ENCODE measurements at places on chromosomes 7 and 10. TPM values are rescaled to one million over a fixed set of nuclear protein-coding genes. Genes with fewer than 3 reads are reported as not detected.

- no peaks in the 10 kb centered on the region for H3K36me3 ChIP-seq
- H3K27me3 ChIP-seq = no peaks in the 10 kb centered on the region
- no peak overlapping the region for H3K4me3 ChIP-seq
- DNase-seq = no peak
These were observed 6.0 kb upstream of the TAS2R38 start for GRCh38 chr7:141979568-141979967.

GRCh38 chr10:12279281-12279680 is 70.1 kb upstream of the CAMK1D start:
- no peaks in the 10 kb centered on the region for H3K27me3 ChIP-seq
- no peaks in the 10 kb centered on the region for H3K36me3 ChIP-seq
- no peak for DNase-seq
- no peak overlapping the region for H3K4me3 ChIP-seq
- no peak overlapping the region for H3K27ac ChIP-seq

GRCh38 chr7:37173670-37174069 is 275.0 kb downstream of the ELMO1 start:
- H3K4me3 ChIP-seq = no peak overlapping the region
- no peak overlapping the region for H3K27ac ChIP-seq
- H3K27me3 ChIP-seq = no peaks in the 10 kb centered on the region
- peaks cover 4% of the 10 kb centered on the region for H3K36me3 ChIP-seq

The CDNF gene
- total RNA-seq = 2.9 TPM

The HECW1 gene
- 0.97 TPM for total RNA-seq

The TMEM176A gene
- total RNA-seq = 11.4 TPM

The GPR26 gene
- not detected for total RNA-seq

The CLCN1 gene
- 0.10 TPM for total RNA-seq

The CLRN3 gene
- not detected for total RNA-seq

GRCh38 chr10:4337563-4337962 is 488.4 kb upstream of the AKR1E2 start:
- H3K36me3 ChIP-seq = no peaks in the 10 kb centered on the region
- H3K27ac ChIP-seq = no peak overlapping the region
- H3K4me3 ChIP-seq = no peak overlapping the region
- H3K4me1 ChIP-seq = no peaks in the 10 kb centered on the region
- no peaks in the 10 kb centered on the region for H3K27me3 ChIP-seq

GRCh38 chr10:70782086-70782745 is 3.0 kb downstream of the TBATA start:
- no peak overlapping the region for H3K27ac ChIP-seq
- H3K27me3 ChIP-seq = no peaks in the 10 kb centered on the region
- DNase-seq = no peak
- no peaks in the 10 kb centered on the region for H3K36me3 ChIP-seq

- H3K27ac ChIP-seq = no peak overlapping the region
- no peaks in the 10 kb centered on the region for H3K27me3 ChIP-seq
- no peaks in the 10 kb centered on the region for H3K36me3 ChIP-seq
These were observed 566.6 kb downstream of the KCNMA1 start for GRCh38 chr10:77071001-77071511.

The PRPS1L1 gene
- not detected for total RNA-seq

- H3K4me3 ChIP-seq = no peak overlapping the region
- no peaks in the 10 kb centered on the region for H3K4me1 ChIP-seq
- H3K36me3 ChIP-seq = no peaks in the 10 kb centered on the region
- no peak overlapping the region for H3K27ac ChIP-seq
These were observed 91.3 kb downstream of the DYNC1I1 start for GRCh38 chr7:95863623-95864022.

- no peak overlapping the region for H3K27ac ChIP-seq
- H3K4me3 ChIP-seq = no peak overlapping the region
- no peak for DNase-seq
- no peaks in the 10 kb centered on the region for H3K27me3 ChIP-seq
- no peaks in the 10 kb centered on the region for H3K36me3 ChIP-seq
These were observed 303.9 kb upstream of the KCND2 start for GRCh38 chr7:119969054-119969453.

Data from upper lobe of left lung (tissue), 6 donors.